ENCODE measurements at places on chromosomes 2 and 18. TPM values are rescaled to one million over a fixed set of nuclear protein-coding genes. Genes with fewer than 3 reads are reported as not detected.

The MC4R gene
- not detected for total RNA-seq

DNA sequence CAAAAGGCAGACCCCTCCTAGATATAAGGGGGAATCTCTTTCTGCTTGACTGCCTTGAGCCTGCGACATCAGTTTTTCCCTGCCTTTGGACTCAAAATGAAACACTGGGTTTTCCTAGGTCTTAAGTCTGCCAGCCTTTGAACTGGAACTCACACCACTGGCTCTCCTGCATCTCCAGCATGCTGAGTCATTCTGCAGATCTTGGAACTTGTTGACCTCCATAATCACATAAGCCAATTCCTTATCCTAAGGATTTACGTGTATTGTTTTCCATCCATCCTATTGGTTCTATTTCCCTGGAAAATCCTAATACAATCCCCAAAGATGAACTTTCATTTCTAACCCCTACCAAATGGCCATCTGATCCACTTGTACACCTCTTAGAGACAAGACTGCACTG lies 88.0 kb downstream of the AFF3 start:
- H3K27ac ChIP-seq = no peak overlapping the region
- no peak for DNase-seq
- H3K27me3 ChIP-seq = no peaks in the 10 kb centered on the region
- H3K4me1 ChIP-seq = peaks cover 5% of the 10 kb centered on the region
- no peaks in the 10 kb centered on the region for H3K36me3 ChIP-seq

DNA sequence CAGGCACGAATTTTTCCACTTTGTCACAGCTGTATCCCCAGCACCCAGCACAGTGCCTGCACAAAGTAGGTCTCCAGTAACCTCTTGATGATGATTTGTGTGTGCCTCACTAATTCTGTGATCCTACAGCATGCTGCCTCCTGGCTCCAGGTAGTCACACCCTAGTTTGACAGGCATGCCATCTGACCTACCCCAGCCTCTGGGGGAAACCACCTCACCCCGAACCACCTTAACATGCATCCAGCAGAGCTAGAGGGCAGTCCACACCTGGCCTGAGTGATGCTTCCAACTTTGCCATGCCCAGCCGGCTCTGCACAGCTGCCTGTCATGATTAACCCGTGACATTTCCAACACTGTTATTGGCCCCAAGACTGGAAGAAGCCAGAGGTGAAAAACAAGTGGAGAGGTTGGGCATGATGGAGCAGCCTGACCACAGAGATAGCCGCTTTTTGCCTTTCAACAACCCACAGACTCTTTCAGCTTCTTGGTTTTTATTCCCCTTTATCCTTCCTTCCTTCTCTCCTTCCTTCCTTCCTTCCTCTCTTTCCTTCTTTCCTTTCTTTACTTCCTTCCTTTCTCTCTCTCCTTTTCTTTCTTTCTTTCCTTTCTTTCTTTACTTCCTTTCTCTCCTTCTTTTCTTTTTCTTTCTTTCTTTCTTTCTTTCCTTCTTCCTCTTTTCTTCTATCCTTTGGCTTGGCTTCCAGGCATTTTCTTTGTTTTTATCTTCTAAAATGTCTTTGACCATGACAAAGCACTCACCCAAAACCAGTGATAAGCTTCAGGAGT lies 294.4 kb upstream of the SIX2 start:
- H3K27me3 ChIP-seq = peaks cover 60% of the 10 kb centered on the region
- H3K4me3 ChIP-seq = no peak overlapping the region
- H3K36me3 ChIP-seq = no peaks in the 10 kb centered on the region
- DNase-seq = no peak

DNA sequence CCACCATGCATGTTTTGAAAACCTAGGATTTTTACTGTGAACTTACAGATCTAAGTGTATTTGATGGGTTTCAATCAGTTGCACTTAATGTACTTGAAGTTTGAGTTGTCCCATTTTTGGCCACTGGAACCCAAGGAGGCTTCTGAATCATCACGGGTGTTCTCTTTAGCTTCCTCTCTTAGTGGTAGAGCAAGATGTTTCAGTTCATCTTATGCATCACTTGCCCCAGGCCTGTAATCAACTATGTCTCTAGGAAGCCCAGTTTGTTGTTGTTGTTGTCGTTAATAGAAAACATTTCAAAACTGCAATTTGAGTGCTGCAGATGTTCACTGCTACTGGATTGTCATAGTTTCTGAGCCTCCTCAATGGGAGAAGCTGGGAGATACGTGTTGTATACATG lies 97.0 kb downstream of the FHOD3 start:
- peaks cover 79% of the 10 kb centered on the region for H3K4me1 ChIP-seq
- H3K27ac ChIP-seq = peak overlapping the region; percentile 90
- no peaks in the 10 kb centered on the region for H3K27me3 ChIP-seq
- no peak overlapping the region for H3K4me3 ChIP-seq
- DNase-seq = no peak

DNA sequence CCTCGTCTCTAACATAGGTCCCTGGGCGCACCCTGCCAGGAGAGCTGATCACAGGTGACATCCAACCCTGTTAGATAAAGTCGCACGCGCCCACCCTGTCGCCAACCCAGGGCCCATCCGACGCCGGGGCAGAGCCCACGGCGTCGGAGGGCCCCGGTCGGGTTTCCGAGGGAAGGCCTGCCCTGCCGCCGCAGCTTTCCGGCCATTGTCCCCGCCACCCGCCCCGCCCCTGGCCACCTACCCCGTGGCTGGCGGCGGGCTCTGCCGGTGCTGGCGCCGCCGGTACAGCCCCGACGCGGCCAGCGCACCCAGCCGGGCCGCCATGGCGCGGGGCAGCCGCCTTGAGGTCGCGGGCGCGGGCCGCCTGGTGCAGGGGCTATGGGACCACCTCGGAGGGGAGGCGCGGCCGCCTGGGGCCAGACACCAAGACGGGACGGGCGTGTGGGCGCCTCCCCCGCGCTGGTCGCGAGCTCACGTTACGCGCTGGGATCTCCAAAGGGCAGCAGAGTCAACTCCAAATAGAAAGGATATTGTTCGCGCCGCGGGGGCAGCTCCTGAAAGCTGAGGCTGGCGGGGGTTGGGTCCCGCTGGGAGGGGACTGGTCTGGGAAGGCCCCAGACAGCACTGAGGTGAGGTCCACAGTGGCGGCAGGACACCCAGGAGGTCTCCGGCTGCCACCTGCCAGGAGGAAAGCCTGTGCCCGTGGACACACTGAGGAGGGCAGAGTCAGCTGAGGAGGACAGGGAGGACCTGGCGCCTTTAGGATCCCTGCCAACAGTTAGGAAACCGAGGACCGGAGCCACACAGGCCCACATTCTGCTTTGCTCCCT lies 11.1 kb downstream of the LIMS2 start:
- H3K27ac ChIP-seq = peak overlapping the region; percentile 99
- peaks cover 97% of the 10 kb centered on the region for H3K4me1 ChIP-seq
- peaks cover 8% of the 10 kb centered on the region for H3K36me3 ChIP-seq
- H3K4me3 ChIP-seq = peak overlapping the region; percentile 62

GRCh38 chr2:120262761-120263428 lies 10.2 kb downstream of the RALB start:
- peaks cover 52% of the 10 kb centered on the region for H3K4me1 ChIP-seq
- H3K4me3 ChIP-seq = no peak overlapping the region
- H3K27me3 ChIP-seq = no peaks in the 10 kb centered on the region
- no peak overlapping the region for H3K27ac ChIP-seq

- H3K36me3 ChIP-seq = no peaks in the 10 kb centered on the region
- H3K4me1 ChIP-seq = peaks cover 14% of the 10 kb centered on the region
- DNase-seq = no peak
- H3K4me3 ChIP-seq = no peak overlapping the region
- no peaks in the 10 kb centered on the region for H3K27me3 ChIP-seq
These were observed 57.4 kb upstream of the B3GNT7 start for GRCh38 chr2:231337807-231338759.

DNA sequence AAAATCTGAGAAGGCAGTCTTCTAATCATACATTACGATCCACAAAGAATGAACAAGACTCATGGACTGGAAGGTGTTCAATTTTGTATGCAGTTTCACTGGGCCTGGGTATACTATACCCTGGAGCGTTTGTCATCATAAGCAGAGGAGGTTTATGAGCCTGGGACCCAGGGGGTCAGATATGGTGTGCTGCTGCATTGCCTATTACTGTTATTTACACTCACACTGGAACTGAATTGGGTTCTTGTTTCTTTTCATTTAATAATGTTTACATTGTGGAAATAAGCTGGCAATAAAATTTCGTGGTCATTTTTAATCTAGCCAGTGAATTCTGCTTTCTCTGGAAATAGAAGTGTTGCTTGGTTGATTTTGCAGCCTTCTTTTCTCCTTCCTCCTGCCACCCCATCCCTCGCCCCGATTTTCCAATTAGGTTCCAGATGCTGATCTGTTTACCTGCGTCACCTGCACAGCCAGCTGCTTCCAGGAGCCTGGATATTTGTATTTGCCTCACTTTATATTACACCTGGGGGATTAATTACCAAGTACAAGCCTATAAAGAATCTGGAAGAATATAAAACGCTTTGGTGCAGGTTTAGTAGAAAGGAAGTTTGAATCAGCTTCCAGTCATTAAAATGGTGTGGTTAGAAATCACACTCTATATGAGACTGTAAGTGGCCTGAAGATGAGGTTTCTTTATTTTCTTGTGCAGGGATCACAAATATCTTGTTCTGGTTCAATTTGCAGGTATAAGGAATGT lies 234.4 kb downstream of the SOCS6 start:
- no peaks in the 10 kb centered on the region for H3K36me3 ChIP-seq
- no peaks in the 10 kb centered on the region for H3K4me1 ChIP-seq
- H3K4me3 ChIP-seq = no peak overlapping the region
- no peak for DNase-seq

DNA sequence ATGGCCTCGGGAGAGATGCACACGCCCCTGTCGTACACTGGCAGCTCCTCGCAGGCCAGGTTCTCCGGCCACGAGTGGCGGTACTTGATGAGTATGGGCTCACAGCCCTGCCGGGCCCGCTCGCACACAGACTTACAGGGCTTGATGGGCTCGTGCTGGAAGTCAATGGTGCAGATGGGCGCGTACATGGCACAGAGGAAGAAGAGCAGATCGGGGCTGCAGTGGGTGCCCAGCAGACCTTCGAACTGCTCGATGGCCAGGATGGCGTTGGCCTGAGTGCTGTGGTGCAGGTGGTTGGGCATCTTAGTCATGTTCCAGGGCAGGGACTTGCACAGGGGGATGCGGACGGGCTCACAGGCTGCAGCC lies 359 bp downstream of the FRZB start:
- DNase-seq = no peak
- H3K27me3 ChIP-seq = peaks cover 11% of the 10 kb centered on the region
- peak overlapping the region; percentile 68 for H3K27ac ChIP-seq
- H3K4me3 ChIP-seq = peak overlapping the region; percentile 65

DNA sequence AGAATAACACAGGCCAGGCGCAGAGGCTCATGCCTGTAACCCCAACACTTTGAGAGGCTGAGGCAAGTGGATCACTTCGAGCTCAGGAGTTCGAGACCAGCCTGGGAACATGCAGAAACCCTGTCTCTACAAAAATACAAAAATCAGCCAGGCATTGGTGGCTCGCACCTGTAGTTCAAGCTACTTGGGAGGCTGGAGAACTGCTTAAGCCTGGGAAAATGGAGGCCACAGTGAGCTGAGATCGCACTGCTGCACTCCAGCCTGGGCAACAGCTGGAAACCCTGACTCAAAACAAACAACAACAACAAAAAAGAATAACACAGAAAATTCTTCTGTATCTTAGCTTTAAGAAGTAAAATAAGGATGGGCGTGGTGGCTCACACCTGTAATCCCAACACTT lies 440.3 kb downstream of the LRATD1 start:
- no peak for DNase-seq
- H3K27me3 ChIP-seq = no peaks in the 10 kb centered on the region
- H3K27ac ChIP-seq = no peak overlapping the region
- peaks cover 5% of the 10 kb centered on the region for H3K4me1 ChIP-seq
- H3K4me3 ChIP-seq = no peak overlapping the region
- H3K36me3 ChIP-seq = no peaks in the 10 kb centered on the region

DNA sequence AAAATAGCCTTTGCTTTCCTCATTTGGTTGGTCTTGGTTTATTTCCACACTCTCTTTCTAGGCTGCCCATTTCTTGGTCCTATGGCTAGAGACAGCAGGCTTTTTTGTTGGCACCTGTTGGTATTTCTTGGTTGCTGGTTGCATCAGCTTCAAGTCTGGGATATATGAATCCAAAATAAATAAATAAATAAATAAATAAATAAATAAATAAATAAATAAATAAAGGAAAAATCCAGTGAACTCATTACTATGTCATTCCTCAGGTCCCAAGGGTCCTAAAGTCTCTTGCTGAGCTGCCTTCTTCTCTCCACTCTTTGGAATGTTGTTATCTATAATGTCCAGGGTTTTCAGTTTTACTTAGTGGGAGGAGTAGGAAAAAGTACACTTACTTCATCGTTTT lies 165.9 kb upstream of the MEX3C start:
- no peaks in the 10 kb centered on the region for H3K27me3 ChIP-seq
- no peaks in the 10 kb centered on the region for H3K36me3 ChIP-seq
- DNase-seq = no peak
- H3K27ac ChIP-seq = no peak overlapping the region
- peaks cover 16% of the 10 kb centered on the region for H3K4me1 ChIP-seq

- no peak for DNase-seq
- H3K4me3 ChIP-seq = no peak overlapping the region
These were observed 198.1 kb downstream of the PDE1A start for GRCh38 chr2:182228741-182229140.

All from left ventricle myocardium inferior (tissue), 1 donor.